Stimulated activated CD8-positive, alpha-beta memory T cell treated with anti-CD3 and anti-CD28 coated beads, Interleukin-4, amount 100 ng/mL, for 4 hours (primary cell): ENCODE measurements at places on chromosomes 3 and 15.
A peak's percentile ranks its signal among the peaks of the same experiment; 100 is the strongest.

DNA sequence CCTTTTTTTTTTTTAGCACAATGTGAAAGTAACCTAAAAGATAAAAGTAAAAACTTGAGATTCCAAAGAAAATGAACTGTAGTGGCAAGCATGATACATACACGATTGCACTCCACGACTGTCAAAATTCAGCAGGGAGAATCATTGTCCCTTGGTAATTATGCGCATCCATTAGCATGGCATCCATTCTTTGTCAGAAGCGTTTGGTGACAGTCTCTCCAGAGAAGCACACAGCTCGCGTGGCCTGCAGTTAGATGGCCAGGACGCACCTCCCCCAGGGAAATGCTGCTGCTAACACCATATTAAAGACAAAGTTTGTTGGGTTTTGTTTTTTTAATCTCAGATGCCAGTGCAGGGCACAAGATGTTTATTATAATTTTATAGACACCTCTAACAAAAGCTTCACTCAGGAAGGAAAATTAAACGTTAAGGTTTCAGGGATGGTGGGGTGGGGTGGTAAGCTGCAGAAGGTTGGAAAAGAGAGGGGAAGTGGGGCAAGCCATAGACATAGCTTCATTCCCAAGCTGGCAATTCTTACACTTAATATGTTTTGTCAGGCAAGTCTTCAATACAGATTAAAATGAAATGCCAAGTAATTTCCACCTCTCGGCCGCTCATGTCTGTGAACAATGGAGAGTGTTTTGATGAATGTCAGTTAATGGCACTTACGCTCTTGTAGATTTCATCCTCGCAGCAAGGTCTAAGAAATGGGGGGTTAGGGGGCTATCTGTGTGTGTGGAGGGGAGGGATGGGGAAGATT lies 142.8 kb upstream of the TOPAZ1 start:
- DNase-seq: no peak

GRCh38 chr3:155753038-155753639 lies 8.3 kb upstream of the PLCH1 start:
- DNase-seq: no peak

GRCh38 chr3:72655723-72656122 lies 192.5 kb downstream of the SHQ1 start:
- DNase-seq: no peak

DNA sequence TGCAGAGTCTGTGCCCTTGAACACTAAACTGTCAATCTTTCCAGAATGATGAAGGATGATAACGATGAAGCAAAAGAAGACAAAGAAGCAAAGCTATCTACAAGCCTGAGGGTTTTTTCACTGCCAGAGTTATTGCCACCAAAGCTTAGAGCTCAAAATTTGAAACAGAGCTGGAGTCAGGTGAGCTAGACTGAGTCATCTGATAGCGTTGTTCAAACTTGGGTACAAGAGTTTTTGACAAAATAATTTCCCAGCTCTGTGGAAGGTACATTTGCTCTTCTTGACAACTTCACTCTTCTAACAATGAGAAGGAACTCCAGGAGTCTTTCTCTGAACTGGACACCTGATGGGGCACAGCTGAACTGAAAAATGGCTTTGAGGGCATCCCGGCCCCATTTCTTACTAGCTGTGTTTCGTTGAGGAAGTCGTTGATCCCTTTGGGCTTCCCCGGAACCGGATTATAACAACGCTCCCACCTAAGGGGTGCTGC lies 715 bp downstream of the MCCC1 start:
- no peak for DNase-seq

DNA sequence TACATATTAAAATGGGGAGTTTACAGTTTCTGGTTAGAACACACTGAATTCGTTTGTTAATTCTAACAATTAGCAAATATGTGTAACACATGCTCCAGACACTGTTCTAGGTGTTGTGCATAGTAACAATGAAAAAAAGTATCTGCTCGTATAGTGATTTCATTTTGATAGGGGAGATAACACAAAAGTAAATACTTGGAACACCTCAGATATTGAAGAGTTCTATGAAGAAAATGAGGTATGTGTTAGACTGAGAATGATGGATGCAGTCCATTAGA lies 6.8 kb upstream of the TMF1 start:
- no peak for DNase-seq

- no peak for DNase-seq
Measured at GRCh38 chr3:155870945-155871745, 695 bp downstream of the GMPS start.

- DNase-seq: no peak
Measured at GRCh38 chr3:69803681-69804270, 64.5 kb downstream of the MITF start.

GRCh38 chr3:58236527-58237237 lies 910 bp upstream of the ABHD6 start:
- no peak for DNase-seq

GRCh38 chr15:90560229-90560776 lies 30.6 kb downstream of the CRTC3 start:
- DNase-seq: no peak

DNA sequence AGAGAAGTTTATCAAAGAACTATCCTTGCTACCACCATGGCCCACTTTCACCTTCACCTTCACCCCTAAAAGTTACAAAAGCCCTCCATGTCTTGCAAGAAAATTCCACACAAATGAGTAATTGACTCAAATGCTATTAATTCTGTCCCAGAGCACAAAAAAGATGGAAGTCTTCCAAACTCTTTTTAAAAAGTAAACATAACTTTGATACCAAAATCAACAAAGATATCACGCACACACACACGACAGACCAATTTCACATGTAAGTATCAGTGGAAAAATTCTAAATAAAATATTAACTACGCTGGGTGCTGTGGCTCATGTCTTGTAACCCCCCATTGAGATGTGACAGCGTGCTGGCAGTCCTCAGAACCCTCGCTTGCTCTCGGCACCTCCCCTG lies 1.1 kb upstream of the MCCC1 start:
- no peak for DNase-seq

DNA sequence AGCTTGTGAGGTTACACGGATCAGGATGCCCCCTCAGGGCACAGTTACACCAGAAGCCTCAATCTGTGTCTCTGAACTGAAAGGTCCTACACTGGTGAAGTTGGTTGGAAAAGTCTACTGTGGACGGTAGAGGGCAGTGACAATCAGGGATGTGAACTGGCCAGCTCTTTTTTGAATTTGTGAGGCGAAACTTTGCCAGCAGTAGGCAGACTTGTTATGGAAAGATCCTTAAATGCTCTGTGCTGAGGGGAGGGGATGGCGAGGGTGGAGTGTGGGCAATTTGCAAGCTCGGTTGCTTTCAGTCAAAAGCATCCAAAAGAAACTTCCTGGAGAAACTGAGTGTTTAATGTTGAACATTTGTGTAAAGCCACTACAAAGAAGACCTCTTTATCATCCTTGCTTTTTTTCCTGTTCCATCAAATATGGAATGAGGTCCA lies 127.4 kb upstream of the ABHD17C start:
- DNase-seq: no peak

DNA sequence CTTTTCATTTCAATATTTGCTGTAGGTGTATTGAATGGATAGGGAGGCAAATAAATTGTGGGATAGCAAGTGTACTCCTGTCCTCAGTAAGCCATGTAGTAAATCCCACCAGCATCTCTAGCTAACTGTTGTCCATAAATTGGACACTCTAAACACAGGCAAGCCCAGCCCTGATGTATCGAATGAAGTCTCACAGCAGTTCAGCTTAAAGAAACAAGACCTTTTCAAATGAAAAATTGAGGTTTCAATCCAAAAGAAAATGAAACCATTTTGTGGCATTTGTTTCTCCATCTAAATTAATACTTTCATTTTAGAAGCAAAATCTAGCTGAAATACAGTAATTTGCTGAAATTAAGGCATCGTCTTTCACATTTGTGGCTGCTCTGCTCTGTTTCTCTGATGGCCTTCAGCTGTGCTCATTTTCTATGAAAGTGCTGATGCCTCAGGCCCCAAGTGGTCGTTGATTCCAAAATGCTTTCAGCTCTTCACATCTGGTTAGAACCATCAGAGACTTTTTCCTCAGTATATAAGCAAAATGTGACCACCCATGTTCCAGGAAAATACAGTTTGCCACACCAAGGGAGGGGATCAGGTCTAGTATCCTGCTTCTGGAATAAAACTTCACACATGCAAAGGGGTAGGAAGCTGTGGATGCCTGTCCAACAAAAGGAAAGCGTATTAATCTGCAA lies 245.0 kb downstream of the ZMAT3 start:
- DNase-seq: no peak

GRCh38 chr3:174538151-174538550 lies 321.0 kb upstream of the NAALADL2 start:
- DNase-seq: no peak

GRCh38 chr3:72411843-72412242 lies 436.4 kb downstream of the SHQ1 start:
- no peak for DNase-seq

GRCh38 chr3:60809857-60810610 lies 441.2 kb downstream of the FHIT start:
- no peak for DNase-seq

DNA sequence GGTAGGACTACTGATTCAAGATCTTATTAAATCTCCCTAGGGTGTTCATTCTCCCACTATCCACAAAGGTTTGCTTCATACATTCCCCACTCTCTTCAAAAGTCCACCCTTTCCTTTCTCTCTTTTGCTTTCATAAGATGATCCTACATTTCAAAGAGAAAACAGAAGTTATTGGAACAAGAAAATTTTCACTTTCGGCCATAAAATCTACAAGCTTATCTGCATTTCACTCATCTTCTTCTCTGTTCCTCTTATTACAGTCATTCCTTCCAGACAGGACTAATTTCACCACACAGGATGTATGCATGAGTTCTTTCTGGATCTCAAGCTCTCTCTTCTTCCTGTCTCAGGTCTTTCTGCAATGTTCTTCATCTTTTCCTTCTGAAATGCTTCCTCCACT lies 238.7 kb downstream of the ISL2 start:
- DNase-seq: no peak

- DNase-seq: no peak
Measured at GRCh38 chr3:127000761-127001160, 17.8 kb downstream of the PLXNA1 start.

GRCh38 chr3:181906338-181906737 lies 194.6 kb downstream of the SOX2 start:
- DNase-seq: no peak

- DNase-seq: no peak
Measured at GRCh38 chr3:180280555-180280954, 243.8 kb upstream of the PEX5L start.

- DNase-seq: no peak
Measured at GRCh38 chr15:63176302-63176701, 13.1 kb upstream of the RAB8B start.

DNA sequence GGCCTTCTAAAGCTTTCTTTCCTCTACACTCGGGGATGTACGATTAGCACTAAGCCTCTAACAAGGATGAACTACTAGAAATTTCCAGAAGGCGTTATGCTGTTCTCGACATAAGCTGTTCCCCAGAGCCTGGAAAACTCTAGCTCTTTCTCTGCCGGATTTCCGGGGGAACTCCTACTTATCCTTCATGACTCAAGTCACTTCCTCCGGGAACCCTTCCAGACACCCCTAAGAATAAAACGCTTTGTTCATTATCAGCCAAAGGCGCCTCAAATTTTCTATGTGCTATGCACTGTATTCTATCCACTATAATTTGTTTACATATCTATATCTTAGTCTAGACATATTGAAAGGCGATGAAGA lies 455 bp upstream of the SNAP23 start:
- peak; percentile 7 for DNase-seq

DNA sequence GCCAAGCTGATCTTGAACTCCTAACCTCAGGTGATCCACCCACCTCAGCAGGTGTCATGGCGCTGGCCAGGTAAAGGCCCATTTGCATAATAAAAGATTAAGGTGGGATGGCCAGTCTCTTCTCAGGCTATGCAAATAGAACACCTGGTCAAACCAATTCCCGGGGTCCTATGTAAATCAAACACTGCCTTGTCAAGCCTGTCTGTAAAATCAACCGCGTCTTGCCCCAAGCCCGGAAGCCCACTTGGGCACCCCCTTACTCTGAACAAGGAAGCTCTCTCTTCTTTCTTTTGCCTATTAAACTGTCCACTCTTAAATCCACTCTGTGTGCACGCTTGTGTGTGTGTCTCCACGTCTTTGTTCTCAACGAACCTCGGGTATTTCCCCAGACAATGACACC lies 13.0 kb upstream of the POC1A start:
- no peak for DNase-seq

DNA sequence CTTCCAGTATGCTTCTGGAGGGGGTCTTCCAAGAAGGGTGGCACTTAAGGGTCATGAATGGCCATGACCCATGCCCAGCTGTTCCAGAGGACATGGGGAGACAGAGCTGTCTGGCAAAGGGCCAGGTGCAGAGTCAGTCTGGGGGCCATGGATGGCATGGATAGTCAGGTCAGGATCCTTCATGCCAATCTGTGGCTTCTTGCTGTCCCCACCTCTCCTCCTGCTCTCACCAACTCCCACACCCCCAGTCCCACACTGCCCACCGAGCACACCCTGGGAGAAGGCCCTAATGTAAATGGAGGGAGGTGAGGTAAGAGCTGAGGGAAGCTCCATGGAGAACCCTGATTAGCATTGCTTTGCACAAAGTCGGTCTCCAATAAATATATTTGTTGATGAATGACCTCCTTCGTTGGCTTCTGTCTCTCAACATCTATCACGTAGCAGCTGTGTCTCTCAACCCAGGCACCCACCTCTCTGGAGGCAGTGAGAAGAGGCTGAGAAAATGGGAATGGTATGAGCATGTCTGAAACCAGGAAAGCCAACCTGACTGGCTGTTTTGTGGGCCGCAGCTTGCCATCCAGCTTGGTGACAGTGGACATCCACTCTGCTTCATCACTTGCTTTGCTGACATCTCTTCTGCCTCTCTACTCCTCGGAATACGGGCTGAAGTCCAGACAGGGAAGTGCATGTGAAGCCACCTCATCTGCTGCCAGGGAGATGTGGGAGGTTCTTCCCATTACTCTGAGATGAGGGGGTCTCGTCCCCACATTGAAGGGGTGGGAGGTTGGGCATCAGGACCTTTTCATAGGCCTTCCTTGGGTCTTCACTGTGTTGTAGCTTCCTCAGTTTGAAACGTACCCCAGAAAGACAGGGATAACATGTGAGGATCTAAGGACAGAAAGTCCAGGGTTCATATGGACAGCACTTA lies 37.7 kb upstream of the RAB6B start:
- DNase-seq: no peak

GRCh38 chr15:63411866-63412265 lies 30.2 kb upstream of the CA12 start:
- no peak for DNase-seq

- no peak for DNase-seq
Measured at GRCh38 chr3:190862209-190863118, at the start of gene GMNC. GMNC (minus strand) TSS chr3:190862694; CDS start chr3:190862615, 79 bp downstream.
